ENCODE measurements at places on chromosomes 16 and 17. TPM values are rescaled to one million over a fixed set of nuclear protein-coding genes. Genes with fewer than 3 reads are reported as not detected.

DNA sequence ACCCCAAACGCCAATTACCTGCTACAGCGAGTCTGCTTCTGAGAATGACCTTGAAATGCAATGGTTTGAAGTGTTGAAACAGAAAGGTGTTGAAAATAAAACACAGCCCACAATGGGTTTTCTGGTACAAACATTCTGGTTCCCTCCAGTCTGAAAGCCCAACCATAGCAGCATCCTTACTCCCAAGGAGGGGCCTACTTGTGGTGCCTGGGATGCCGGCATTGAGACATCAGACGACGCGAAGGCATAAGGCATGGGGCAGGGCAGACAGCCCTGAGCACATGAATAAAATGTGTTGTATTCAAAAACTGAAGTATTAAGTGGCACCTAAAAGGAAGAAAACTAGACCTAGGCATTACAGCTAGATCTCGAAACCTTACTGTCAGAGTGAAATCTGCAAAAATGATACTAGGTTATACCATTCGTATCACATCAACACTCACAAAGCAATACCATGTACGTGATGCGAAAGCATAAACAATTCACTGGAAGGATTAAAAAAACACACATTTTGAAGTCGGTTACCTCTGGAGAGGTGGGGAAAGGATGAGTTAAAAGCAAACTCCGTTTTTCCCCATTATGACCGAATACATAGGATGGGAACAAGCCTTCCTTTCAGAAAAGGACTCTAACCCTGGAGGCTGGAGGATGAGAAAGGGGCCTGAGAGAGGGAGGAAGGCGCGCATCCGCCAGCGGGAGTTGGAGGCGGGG is 702 bp downstream of the NUDT21 start:
- no peak for DNase-seq

DNA sequence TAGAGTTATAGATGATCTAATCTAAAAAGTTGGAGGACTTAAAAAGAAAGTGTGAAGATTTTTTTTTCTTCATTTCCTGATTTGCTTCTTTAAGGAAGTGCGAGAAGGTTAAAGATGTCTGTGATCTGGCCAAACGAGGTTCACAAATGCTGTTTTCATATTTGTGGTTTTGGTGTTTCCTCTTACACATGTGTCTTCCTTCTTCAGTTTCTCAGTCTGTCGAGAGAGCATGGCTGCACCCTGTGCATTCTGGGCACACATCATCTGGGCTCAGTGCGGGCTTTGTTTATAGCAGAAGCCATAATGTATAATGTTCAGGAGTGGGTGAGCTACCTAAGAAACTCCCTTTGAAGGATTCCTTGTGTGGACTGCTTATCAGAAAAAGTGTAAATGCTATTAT is 260.4 kb upstream of the TBX2 start:
- DNase-seq: no peak

GRCh38 chr16:79639576-79640311 is 39.2 kb upstream of the MAF start:
- no peak for DNase-seq

- no peak for DNase-seq
Observed at GRCh38 chr17:48283907-48284306, 146.1 kb downstream of the SKAP1 start.

DNA sequence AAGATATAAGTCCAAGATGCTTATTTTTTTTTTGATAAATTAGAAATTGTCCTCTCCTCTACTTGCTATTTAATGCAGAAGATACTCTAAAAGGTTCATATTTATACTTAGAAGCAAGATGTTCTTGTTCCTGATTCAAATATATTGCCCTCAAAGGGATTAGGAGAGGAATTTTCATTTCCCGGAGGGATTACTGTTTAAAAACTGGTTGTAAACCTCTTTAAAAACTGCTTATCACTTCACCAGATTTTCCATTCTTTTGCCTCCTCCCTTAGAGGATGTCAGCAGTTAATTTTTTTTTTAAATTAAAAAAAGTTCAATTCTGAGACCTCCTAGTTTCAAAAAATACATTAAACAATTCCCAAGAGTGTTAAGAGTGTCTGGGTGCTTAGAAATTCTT is 2.8 kb downstream of the TENT4B start:
- DNase-seq: no peak

DNA sequence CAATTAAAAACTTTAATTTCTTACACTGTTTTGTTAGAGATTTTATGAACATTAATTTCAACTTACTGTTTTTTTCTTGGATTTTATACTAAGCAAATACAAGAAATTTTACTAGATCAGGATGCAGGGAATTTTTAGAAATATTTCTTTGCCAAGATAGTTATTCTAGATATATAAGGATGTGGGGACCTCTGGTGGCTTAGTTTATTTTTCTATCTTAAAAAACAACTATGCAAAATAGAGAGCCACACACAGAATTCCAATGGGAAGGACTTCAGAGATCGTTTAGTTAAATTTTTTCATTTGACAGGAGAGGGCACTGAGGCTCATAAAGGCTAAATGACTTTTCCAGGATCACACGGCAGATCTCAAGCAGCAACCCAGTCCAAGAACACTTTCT is 23.0 kb upstream of the CAPNS2 start:
- DNase-seq: no peak

GRCh38 chr16:8892101-8892575 is 10.0 kb downstream of the LITAFD start:
- DNase-seq: no peak

DNA sequence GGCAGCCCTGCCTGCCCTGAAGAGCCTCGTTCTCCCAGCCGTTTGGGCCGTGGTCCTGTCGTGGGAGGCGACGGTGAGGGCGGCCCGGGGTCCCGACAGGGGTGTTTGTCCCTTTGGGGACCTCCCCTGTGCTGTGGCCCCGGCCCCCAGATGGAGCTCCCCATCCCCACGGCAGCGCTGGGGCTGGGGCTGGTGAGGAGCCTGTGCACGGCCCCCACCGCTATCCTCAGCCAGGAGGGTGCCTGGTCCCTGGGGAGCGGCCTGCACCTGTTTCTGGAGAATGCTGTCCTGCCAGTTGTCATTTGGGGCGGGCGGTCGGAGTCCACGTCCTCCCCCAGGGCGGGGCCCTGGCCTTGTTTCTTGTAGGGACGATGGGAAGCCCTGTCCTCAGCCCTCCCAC is 6.6 kb downstream of the CAPN15 start:
- no peak for DNase-seq

DNA sequence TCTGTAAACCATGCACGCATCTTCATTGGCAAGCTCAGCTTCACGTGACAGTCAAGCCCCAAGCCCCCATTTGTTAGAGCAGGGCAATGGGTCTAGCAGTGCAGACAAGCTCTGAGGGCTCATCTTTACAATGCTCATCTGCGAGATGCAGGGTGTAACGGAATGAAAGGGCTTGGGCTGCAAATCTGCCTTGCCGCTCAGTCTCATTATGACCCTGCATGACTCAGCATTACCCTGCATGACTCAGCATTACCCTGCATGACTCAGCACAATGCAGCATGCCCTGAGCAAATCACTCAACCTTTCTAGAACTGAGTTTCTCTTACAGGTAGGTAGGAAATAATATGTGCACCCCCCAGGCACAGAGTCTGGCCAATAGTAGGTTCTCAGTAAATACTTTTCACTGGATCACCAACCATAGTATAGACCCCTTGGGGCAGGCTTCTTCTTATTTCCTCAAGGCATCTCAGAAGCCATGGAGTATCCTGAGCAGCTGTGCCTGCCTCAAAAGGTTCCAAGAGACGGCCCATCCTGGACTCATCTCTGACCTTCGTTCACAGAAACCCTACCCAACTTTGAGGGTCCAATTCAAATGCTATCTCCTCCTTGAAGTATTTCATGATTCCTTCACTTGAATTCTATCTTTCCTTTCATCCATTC is 391.3 kb upstream of the CDH5 start:
- no peak for DNase-seq

GRCh38 chr17:2690165-2691068 is 21.1 kb downstream of the CLUH start:
- no peak for DNase-seq

GRCh38 chr17:55845385-55845784 is 94.5 kb downstream of the PCTP start:
- DNase-seq: no peak

DNA sequence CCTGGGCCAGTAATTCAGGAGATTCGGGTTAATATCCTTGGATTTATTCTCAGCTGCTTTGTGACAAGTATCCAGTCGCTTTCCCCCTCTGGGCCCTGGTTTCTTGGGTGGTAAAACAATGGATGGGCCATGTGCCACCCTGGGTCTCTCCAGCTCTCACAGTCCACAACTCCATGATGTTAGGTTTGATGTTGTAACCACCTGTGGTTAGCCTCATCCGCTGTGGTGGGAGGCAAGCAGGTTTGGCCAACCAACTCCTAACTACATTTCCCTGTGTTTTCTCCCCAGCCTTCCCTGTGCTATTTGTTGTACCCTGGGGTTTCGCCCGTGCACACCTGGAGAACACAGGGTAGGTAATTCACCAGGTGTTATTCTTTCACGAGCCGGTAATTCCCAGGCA is 35.1 kb downstream of the GLP2R start:
- no peak for DNase-seq

- DNase-seq: no peak
Observed at GRCh38 chr16:75263291-75263962, 12.0 kb upstream of the BCAR1 start.

The NTN3 gene
- 3.6 TPM for polyA plus RNA-seq

The ITGB4 gene
- polyA plus RNA-seq: 4.6 TPM

The P2RX1 gene
- polyA plus RNA-seq: 2.3 TPM

The CFAP97D1 gene
- 0.05 TPM for polyA plus RNA-seq

The NPIPB9 gene
- 0.86 TPM for polyA plus RNA-seq

The TMEM114 gene
- polyA plus RNA-seq: not detected

The CX3CL1 gene
- 5.6 TPM for polyA plus RNA-seq

The SOST gene
- not detected for polyA plus RNA-seq
